ENCODE measurements at places on chromosomes 4 and X.

DNA sequence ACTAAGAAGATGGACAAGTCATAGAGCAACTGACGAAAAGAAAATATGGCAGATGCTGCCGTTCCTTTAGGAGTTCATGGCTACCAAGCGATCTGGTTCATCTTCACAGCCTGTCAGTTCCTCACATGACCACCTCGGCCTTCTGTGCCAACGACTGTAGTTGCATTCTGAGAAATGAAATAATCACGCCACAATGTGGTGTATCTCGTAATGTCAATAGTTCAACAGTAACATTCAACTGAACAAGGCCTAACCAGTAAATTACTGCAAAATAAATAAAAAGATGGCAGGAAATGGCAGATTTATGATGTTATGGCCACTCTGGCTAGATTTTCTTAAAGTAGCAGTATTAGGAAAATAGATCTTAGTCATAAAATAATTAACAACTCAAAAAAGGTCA, 4.4 kb downstream of the GPRIN3 start:
- DNase-seq = no peak

DNA sequence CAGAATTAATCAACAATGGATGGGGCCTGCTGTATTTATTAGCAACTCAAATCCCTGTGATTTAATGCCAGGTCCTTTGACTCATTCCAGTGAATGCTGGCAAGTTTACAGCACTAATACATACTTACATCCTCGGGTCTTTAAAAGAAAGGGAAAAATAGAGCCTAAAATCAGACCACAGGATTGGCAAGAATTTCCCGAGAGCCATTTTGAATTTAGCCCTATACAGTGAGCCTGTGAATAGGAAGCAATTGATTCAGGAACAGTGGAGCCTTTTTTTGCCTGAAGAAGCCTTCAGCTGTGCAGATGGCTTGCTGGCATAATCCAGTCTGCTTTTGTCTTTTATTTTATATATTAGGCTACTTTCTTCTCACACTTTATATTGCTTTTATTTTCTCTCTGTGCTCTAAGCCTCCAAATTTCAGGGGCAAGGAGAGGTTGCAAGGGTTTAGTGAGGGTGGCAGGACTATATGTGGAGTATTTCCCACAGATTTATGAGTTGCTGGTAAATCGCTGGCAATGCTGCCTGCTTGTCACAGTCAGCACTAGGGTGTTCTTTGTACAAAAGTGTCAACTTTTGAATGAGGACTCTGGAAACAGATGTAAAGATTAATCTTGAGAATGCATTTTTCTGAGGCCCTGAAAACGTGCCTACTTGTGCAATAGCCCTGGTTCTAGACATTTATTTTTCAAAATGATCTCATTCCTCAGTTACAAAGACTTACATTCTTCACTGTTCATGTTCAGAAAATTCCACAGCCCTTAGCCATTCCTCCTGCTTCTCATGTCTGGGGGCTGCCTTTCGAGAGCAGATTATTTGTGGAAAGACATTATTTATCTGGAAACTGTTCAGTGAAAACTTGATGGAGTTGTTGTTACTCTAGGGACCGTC, 303.5 kb downstream of the SPRY1 start:
- no peak for DNase-seq

GRCh38 chrX:95841863-95842262, 842.8 kb upstream of the DIAPH2 start:
- no peak for DNase-seq

DNA sequence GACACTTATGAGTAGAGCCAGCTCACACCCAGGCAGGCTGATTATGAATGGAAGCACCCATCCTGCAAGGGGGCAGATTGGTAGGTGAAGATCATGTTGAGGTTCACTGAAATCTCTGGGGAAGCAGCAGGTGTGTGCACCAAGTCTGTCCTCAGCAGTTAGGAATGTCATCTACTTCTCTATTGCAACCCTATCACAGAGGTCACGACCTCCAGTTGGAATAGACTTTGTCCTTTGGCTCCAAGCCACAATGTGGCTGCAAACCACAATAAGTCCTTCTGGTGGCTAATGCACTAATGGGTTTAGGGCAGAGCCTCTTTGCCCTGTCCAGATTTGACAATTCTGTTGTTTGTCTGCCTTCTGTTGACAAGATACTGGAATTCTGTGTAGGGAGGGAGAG, 1056.7 kb downstream of the PCDH19 start:
- DNase-seq = no peak

GRCh38 chrX:106220177-106220576, 52.1 kb downstream of the PWWP3B start:
- no peak for DNase-seq

All from stimulated activated naive CD4-positive, alpha-beta T cell (primary cell).